ENCODE measurements at places on chromosomes 5 and 9.

DNA sequence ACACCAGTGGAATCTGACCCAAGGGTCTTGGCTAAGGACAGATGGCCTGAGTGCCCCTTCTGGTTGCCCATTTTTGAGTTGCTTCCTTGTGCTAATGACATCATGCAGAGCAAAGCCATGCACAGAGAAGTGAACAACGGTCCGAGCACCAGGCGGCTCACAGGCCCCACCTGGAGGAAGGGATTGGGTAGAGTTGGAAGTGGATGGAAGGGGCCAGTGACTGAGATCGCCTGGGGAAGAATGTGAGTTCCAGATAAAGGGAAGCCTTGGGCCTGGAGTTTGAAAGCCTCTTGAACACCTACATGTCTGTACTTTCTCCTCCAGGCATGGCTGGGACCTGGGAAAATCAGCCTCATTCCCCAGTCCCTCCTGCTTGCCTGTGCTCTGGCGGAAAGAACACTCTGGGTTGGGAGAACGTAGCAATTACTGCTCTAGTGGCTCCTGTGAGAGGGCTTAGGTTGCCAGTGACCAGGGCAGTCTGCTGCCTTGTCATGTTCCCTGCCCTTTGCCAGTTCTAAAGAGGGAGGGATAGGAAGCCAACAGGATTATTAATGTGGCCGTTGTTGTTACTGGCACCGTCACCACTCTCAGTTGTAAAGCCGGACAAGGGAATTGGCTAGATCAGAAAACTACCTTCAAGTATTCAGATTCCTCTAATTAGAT, 62.5 kb upstream of the PTPN3 start:
- no peak for DNase-seq

DNA sequence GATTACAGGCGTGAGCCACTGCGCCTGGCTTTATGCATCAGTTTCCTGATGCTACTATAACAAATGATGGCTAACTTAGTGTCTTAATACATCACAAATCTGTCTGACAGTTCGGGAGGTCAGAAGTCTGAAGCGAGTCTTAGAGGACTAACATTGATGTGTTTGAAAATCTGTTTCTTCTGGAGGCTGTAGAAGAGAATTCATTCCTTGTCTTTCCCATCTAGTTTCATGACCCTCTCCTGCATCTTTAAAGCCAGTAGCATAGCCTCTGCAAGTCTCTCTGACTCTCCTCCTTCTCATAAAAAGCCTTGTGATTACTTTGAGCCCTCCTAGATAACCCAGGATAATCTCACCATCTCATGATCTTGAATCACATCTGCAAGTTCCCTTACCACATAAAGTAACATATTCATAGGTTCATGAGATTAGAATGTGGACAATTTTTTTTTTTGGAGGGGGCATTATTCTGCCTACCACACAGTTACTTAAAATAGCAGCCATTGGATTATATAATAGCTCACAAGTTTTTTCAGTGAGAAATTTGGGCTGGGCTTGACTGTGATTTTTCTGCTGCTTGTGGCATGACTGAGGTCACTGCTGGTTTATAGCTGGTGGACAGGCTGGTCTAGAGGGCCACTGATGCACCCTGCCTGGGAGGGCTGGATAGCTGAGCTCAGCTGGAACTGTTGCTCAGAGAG, 134.8 kb downstream of the FBXL7 start:
- no peak for DNase-seq

DNA sequence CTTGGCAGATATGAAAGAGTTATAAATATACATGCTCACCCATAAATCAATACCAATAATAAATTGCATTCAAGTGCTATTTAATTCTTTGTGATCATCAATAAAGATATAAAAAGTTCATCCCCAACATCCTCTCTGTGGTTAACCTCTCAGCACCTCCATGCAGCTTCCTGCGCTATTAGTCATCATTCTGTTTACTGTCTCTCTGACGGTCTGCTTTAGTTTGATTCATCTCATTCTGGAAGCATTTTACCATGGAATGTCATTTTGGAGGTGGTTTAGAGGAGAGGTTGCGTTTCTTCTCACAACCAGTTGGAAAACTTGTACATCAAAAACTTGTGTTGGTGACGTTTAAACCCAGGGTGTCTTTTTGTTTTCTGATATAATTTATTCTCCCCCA, 486.6 kb downstream of the BRINP1 start:
- no peak for DNase-seq

- DNase-seq, result no peak
These were observed 59.1 kb downstream of the PHF2 start for GRCh38 chr9:93635186-93636107.

DNA sequence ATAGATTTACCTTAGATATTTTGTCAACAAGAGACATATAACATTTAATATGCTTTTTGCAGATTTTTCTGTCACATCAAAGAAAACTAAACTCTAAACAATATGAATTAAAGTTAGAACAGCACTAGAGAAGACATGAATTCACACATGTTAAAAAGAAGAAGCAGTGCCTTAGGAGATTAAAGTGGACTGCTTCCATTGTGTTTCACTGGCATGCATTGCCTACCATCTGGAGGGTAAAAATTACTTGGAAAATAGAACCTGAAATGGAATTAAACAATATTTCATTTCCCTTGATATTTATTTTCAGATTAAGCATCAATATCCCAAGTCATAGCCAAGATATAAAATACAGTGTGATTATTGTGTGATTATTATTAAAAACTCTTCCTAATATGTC, 319.4 kb upstream of the CDH18 start:
- no peak for DNase-seq

DNA sequence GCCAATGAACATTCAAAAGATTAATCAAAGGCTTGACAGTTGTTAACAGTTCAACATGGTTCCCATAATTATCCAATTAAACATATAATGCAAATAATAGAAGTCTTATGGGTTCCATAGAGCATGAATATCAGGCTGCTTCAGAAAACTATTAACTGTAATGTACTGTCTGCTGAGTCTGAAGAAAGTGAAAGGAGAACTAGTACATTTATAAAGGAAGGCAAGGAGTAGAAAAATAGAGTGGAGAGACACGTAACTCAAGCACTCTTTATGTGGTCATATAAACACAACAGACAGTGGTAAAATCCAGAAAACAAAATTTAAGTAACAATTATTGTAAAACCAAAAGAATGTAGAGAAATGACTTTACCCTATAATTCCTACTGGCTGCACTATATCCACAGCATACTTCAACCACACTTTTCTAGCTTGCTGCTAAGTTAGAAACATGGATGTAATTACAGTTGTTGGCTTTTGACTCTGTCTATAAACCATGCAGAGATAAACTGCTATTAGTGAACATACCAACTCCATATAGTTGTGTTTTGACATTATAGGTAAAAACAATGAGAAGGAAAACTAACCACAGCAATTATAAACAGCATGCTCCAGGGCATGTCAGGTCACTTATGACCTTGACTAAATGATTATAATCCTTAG, 32.7 kb downstream of the NFIB start:
- DNase-seq, result no peak

- DNase-seq, result no peak
These were observed 359.6 kb upstream of the SMC2 start for GRCh38 chr9:103734471-103734870.

GRCh38 chr9:98795970-98796363, 388 bp downstream of the ANKS6 start:
- no peak for DNase-seq

- no peak for DNase-seq
These were observed 756 bp downstream of the VAV2 start for GRCh38 chr9:133991214-133991921.

- no peak for DNase-seq
These were observed 895.9 kb upstream of the CDH10 start for GRCh38 chr5:25540628-25541027.

DNA sequence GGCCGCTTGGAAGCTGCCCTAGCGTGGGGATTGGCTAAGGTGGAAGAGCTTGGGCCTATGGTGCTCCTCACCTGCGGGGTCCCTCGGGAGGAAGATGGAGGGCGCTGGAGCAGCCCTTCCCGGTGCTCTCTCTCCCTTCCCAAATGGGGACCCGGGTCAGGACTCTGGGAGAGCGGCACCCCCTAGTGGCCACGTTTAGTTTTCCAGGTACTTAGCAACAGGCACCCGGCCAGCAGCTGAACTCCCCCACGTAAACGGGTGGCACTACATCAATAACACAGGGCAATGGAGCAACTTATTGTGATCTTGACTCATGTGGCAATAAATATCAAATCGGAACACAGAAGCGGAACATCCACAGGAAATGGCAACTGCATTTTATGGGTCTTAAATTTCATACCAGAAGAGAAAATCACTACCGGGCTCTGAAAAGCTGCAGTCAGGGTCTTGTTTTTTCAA, 316.6 kb downstream of the AGTPBP1 start:
- DNase-seq, result peak; percentile 58

DNA sequence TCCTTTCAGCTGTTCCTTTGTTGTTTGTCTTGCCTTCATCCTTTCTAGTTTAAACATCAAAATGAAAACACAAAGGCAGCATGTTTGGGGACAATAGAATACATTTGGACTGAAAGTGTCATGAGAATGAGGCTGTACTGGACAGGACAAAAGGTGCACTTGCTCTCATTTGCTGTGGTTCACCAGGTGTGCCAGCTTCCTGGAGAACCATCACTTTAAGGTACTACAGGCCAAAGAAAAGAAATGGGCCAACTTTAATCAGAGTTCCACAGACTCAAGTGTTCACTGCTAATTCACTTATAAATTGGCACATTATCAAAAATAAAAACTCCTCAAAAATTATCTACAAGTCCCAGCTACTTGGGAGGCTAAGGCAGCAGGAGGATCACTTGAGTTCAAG, 53.8 kb downstream of the ABHD17B start:
- DNase-seq, result no peak

- peak; percentile 78 for DNase-seq
These were observed 44.6 kb upstream of the LPCAT1 start for GRCh38 chr5:1568201-1568979.

GRCh38 chr5:7930011-7930410, 61.1 kb downstream of the MTRR start:
- no peak for DNase-seq

DNA sequence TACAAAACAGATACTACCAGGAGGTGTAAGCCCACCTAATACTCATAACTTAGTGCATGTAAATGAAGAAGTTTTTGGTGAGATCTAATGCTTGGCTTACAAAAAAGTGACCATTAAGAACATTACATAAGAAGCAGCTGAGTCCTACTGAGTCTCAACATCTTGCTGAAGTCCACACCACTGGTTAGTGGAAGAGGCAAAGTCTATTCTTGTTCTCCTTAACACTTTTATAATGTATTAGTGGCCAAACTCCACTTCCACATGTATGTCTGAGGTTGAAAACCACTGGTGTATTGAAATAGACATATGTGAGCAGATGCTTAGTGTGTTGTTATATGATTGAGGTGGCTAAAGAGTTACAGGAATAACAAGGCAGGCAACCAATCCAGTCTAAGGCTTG, 18.9 kb upstream of the GDA start:
- no peak for DNase-seq

DNA sequence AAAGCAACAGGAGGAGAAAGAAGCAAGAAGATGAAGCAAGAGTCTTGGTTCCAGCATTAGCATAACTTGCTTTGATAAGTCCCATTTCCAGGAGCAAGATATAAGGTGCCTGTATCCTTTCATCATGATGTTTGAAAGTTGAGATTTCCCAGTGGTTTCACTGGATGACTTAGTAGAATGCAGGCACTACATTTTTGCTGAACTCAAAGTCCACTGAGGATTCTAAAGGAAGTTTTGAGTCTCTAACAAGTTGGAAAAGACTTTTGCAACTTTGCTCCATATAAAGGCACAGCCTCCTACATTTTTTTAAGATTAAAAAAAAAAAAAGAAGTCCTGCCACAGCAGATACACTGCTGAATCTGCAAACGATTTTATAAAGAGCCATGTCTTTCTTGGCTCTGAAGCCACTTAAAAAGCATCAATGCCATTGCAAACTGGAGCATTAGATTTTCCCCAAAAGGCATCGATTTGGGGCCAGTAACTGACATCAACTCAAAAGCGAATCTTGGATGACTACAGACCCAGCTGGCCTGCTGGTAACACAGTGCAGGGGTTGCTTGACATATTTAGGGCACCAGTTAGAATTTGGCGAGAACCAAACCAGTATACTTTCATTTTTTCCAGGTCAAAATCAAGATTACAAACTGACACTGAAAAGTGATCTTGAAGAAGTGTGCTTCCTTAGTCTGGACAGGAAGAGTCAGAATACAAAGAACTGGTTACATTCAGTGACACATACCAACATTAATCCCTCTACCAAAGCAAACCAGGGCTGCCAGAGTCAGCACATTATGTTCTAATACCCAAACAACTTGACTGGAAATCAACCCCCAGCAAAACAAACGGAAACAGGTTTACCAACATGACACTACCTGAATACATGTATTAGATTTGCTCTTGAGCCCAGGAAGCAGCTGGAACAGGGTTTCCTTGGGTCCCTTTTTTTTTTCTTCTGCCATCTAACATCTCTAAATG, 39.1 kb upstream of the KCNV2 start:
- DNase-seq, result no peak

DNA sequence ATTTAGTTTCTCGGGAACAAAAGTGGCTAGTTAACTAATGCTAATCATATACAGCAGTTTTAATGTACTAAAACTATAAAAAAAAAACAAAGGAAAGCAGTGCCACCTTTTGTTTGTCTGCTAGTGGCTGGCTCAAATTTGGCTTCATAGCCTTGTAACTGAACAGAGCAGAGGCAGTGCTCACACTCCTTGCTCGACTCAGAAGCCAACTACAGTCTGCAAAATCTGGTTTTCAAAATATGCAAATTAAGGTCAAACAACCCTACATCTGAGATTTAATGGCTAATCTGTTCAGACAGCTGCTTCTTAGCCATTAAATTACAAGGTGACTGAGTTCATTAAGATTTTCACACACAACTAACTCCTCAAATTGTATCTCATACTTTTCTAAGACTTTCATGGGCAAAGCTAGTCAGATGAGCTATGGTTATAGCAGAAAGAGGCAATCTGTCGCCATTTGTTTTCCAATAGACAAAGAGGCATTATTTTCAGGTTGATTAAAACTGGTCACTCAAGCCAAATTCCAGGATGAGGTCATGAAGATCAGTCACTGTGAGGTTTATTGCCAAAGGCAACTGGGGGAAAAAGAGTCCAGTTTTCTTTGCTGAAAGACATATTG, 56.8 kb upstream of the EPB41L4A start:
- DNase-seq, result no peak

DNA sequence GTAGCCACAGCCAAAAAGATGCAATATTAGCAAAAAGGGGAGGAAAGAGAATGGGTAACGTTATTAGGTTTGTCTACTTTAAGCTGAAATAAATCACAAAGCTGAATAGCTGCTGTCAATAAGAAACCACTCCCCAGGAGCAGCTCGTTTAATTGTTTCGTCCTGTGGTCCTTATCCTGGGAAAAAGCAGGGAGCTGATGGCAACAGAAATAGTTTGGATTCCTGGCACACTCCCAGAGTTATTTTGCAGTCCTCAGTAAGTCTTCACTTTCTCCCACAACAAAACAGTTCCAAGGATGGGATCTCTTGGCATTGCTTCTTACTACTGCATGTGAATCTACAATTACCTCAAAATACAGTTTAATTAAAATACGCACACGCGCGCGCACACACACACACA, 28.8 kb downstream of the FRMD3 start:
- DNase-seq, result no peak

DNA sequence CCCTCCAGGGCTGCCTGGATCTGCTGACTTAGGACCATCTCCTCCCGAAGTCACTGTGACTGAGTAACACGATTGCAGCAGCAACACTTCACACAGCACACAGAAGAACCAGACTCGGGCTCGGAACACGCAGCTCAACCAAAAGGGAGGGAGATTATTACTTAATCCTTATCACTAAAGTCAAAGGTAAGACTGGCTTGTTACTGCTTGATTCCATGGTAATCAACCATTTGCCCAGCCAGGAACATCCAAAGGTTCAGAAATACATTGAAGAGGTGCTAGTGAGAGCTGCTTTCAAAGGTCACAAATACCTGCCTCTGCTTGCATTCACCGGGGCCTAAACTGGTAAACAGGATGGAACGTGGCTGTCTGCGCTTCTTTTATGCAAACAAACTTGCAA, 7.7 kb downstream of the FBP1 start:
- no peak for DNase-seq

All from mucosa of gallbladder (tissue), 1 donor.